Mesenteric fat pad (tissue), 1 donor: ENCODE measurements at places on chromosomes 13 and 19. TPM values are rescaled to one million over a fixed set of nuclear protein-coding genes. Genes with fewer than 3 reads are reported as not detected.

DNA sequence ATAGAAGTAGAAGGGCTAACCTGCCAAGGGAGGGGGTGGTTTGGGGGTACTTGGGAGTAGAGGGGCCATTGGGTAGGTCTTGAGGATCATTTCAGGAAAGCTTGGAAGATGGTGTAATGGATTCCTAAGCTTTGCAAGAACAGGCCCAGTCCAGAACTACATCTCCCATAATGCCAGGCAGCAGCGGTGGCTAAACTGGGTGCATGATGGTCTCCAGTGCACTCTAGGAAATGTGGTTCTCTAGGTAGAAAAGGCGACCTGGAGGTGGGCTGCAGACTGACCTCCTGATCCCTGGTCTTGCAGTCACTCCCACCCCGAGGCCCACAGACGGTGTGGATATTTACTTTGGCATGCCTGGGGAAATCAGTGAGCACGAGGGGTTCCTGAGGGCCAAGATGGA lies 3.8 kb downstream of the APLP1 start:
- no peak for DNase-seq

DNA sequence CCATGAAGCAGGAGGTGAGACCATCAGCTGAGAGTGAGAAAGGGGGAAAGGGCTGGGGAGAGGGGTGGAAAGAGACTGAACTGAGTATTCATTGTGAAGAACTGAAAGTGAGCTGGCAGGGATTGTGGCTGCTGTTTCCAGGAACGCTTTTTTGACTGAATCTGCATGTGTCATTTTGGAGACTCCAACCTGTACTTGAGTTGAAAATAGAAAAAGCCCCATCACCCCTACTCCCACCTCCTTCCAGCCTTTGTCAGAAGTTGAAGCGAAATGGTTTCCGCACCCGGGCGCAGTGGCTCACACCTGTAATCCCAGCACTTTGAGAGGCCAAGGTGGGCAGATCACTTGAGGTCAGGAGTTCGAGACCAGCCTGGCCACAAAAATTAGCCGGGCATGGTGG lies 128.0 kb upstream of the GPR12 start:
- peak; percentile 62 for DNase-seq

DNA sequence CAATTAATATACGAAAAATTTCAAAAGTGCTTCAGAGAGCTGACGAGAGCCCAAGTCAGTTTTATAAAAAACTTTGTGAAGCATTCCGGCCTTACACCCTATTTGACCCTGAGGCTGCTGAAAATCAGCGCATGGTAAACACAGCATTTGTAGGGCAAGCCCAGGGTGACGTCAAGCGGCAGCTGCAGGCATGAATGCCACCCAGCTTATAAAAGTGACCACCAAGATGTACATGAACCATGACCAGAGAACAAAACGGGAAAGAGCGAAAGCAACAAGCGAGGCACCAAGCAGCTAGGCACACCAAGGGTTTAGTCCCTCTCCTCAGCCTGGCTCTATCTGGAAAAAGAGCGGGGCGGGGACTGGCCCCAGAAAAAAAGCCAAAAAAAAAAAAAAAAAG lies 6.0 kb downstream of the SIGLEC11 start:
- no peak for DNase-seq

PPP1R12C gene
- 130 TPM for total RNA-seq

CERS1 gene
- total RNA-seq, result 0.45 TPM

CD37 gene
- total RNA-seq, result 32.1 TPM
